ENCODE measurements at places on chromosomes 6 and 20.

DNA sequence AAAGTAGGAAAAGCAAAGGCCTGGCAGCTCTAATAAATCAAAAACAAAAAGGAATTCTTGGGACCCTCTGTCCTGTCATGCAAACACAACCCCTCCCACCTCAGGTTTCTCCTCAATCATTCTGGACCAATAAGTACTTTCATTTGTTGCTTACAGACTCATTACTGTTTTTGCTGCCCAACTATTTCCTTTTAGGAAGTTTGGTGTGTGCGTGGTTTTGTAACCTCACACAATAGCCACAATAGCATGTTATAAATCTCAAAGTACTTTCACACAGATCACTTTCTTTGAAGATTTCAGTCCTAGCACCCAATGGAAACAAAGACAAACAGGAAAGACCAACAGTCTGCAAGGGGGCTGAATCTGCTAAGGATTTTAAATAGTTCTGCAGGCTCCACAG, 4.5 kb downstream of the MRPL14 start:
- no peak for ATAC-seq

DNA sequence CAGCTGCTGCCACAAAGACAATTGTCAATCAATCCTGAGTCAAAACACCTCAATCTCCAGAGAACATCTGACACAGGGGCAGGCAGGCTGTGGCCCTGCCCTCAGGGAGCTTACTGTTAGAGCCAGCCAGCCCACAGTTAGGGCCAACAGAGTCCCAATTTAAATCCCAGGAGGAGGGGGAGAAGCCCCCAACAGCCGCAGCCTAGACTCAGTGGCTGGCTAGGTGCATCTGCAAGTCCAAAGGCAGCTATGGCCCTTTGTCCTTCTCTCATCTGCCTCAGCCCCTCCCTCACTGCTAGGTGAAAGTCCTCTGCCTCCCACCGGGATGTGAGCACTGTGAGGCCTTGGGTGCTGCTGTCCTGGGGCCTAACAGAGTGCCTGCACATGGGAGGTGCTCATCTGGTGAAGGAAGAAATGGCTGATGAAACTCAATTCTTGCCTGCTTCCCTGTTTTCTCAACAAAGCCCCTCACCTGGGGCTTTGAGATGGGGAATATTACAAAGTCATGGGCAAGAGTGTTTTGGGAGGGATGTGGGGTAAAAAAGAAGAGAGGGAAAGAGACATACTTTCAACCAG, 33.7 kb upstream of the VEGFA start:
- ATAC-seq: no peak

DNA sequence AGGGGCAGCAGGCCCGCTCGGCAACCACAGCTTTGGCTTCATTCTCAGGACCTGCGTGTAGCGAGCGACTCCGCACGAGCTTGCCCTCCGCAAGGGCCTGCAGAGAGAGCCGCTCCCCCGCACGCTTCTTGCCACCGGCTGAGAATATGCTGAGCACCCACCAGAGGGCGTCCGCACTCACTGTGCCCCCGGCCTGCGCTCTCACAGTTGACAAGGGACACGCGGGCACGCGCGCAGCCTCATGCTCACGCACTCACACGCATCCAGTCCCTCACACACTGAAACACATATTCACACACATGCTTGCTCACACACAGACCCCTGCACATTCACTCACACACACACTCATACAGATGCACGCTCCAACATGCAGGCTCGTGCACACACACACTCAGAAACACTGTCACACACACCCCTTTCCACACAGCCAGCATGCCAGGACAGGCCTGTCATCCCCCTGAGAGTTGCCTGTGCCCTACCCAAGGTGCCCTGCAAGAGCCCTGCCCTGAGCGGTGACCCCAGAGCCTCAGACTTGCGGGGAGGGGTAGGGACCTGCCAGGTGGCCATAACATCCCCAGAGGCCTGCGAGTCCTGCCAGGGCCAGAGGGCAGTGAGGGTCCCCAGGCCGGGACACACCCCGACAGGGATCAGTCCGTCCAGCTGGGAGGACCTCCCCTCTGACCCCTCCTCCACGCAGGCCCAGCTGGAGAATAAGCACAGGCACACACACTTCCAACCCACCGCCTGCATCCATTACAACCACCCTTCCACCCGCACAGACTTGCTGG, 174.1 kb downstream of the BMP7 start:
- peak; percentile 78 for ATAC-seq

- ATAC-seq: peak; percentile 94
These were observed 8.3 kb downstream of the CEP250 start for GRCh38 chr20:35463455-35464300.

DNA sequence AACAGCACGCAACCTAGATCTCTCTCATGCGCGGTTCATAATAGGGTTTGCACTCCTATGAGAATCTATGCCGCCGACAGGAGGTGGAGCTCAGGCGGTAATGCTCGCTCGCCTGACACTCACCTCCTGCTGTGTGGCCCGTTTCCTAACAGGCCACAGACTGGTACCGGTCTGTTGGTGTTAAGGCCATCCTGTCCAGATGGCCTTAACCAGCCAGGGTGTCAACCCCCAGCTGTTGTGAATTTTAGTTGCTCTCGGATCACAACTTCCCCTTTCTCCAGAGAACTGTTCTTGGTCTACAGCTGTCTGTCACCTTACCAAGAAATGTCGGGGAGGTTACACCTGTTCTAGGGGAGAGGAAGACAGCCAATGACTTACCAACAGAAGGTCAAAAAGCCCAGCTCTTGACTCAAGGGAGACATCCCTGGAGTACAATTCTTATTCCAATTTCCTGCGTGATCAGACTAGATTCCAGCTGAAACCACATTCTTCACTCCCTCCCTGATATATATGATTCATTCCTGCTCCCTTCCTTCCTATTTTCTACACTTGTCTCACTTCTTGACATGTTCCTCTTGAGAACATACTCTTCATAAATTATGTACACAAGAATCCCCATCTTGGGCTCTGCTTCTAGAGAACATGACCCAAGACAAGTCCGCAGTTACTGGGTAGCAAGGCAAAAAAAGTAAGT, 23.1 kb upstream of the DNAAF9 start:
- ATAC-seq: no peak

DNA sequence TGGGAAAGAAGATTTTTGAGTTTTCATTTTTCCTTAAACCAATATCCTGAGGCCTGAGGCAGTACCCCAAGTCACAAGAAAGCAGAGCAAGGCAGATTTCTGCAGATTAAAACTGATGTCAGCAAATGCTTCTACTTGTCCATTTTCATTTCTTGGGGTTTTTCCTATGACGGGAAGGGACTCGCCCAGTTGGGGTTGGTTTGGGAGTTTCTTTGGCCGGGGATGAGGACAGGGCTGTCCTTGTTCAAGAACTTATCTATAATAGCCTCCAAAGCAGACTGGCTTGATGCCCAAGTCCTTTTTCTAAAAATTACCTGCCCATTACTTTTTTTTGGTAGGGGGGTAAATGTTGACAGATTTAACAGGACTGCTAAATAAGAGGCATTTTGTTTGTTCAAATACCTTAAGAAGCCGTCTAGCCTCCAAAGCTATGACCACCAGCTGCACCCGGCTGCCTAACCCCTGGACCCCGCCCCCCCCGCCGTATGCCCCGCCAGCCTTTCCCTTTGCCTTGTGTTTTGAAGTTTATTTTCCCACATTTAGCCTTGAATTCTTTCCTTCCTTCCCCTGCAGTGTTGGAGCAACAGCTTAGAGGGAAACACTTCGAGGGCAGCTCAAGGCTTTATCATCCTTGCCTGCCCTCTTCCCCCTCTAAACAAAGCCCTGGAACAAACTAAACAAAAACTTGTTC, 2.5 kb downstream of the KCNK5 start:
- no peak for ATAC-seq

- peak; percentile 79 for ATAC-seq
These were observed 58.6 kb downstream of the SYNJ2 start for GRCh38 chr6:158040051-158040803.

DNA sequence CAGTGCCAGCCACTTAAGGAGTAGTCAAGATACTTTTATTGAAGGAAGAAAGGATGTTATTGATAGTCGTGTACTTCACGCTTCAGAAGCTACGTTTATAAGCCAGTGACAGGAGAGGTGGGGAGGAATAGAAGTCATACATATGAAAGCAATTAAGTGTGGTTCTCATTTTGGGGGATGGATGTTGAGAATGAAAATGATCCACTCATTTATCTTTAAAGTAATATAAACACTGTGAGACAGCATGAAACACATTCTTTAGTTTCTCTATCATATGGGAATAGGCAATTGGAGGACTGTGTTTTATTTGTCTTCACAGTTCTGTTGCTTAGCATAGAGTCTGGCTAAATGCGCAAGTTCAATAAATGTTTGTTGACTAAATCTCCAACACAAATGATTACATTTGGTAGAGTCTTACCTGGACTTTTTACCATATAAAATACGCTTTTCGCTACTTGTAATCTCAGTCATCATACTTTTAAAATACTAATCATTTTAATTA, 35.2 kb downstream of the AK9 start:
- no peak for ATAC-seq

GRCh38 chr20:11676630-11677287, 240.9 kb upstream of the BTBD3 start:
- ATAC-seq: peak; percentile 62

GRCh38 chr6:132961610-132962009, 147.2 kb downstream of the RPS12 start:
- ATAC-seq: no peak

DNA sequence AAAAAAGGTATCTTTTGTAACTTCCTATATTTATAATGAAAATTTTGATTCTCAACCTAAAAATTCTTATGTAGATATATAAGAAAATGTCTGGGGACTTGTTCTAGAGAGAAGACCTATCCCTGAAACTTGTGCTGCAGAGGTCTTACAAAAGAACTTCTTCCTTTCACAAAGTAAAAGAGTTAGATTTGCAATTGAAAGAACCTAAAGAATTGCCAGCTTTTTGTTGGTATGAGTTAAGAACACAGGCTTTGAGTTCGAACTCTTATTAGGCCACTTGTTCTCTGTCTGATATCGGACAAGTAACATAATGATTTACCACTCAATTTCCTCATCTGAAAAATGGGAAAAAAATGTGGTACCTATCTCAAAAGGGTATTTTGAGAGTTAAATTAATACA, 162.0 kb upstream of the LAMA2 start:
- no peak for ATAC-seq

DNA sequence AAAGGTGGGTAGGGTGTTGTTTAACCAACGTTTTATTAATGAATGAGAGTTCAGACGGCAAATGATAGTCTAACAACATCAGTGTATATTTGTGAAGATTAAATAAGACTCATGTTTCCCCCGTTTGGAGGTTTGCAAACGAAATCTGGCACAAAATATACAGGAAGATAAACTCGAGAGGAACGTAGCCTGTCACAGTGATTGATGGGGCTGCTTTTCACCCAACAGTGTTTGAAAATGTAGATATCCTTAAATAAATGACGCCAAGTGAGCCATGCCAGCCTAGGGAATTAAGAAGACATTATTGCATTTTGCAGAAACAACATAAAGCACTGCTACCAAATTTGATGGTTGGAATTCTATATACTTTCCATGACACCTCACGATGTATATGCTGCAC, 696.5 kb upstream of the FLRT3 start:
- no peak for ATAC-seq

DNA sequence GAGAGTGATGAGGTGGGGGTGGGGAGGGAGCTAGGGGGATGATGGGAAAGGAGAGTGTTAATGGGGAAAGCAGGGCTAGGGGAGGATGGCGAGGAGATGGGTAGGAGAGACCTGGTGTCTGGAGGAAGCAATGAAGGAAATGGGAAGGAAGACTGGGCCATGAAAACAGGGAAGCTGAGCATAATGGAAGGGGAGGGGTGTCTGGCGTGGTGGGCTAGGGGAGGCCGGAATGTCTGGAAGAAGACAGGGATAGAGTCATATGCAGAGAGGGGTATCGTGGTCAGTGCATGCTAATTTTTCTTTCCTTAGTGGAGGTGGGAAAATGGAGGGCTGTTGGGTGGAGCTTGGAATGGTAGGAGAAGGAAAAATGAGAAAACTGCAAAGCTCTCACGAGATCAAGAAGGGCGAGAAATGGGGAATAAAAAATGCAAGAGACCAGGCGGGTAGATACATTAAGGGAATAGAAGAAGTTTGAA, 423 bp downstream of the KLHDC3 start:
- ATAC-seq: peak; percentile 34

DNA sequence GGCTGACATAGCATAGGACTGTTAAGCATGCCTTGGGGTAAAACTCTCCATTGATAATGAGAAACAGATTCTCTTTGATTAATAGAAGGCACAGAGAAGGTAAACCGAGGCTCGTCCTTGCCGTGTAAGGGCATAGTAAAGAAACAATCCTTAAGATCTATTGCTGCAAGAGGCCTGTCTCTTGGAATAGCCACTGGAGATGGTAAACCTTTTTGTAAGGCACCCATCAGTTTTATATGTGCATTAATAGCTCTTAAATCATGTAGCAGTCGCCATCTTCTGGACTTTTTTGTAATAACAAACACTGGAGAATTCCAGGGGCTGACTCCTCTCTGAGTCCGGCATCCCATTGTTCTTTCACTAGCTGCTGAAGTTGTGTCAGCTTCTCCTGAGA, 8.4 kb upstream of the ABHD12 start:
- ATAC-seq: peak; percentile 100

DNA sequence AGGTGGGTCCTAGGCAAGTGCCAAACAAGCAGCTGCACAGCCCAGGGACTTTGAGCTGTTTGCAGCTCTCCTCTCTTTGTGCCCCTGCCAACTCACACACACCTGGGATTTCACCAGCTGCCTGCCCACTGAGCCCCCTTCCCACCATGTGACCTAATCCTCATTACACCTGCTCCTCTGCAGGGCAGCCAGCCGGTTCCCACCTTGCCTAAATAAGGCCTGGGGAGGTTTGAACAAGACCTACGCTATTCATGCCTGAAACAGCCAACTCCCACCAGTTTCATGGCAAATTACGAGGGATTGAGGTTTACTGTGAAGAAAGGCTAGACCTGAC, 92.6 kb upstream of the SOX4 start:
- ATAC-seq: no peak

- ATAC-seq: no peak
These were observed 109.9 kb downstream of the UTRN start for GRCh38 chr6:144395014-144395413.

DNA sequence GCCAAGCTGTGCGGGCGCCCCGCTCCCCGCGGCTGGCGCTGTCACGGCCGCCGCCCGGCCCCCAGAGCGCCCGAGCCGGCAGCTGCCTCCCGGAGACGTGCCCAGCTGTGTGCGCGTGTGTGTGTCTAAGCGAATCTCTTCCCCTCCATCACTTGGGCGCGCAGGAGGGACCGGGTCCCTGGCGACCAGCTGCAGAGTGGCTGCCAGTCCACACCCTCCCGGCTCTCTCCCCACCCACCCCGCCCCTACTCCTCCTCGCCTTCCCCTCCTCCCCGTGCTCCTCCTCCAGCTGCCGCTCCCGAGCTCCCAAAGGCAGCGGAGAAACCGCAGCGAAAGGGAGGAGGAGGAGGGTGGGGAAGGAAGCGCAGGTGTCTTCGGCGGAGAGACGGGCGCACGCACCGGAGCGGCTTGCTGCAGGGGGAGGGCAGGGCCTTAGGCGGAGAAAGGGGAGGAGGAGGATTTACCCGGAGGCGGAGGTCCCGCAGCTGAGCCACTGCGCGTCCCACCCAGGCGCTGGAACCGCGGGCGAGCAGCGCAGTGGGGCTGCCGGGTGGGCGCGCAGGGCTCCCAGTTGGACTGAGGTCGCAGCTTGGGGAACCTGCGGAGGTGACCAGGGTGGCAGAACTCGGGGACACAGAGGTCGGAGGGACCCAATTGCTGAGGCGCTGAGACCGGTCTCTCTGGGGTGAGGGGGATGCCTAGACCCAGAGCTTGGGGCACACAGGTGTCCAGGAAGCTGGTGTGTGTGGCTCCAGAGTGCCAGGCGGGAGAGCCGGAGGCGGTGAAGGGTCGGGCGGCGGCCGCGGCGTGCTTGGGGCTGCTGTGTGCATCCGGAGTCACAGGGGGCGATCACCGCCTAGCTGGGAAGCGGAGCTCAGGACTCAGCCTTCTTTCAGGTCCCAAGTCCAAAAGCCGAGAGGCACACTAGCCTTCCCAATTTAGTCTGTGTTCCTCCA, at the start of gene HS3ST5:
HS3ST5 (minus strand) TSS at position 198 of the 956 bp plus-strand sequence. CDS start 280,178 bp downstream, outside the sequence.
- peak; percentile 89 for ATAC-seq

All from SK-N-SH treated with all-trans-retinoic acid at 6 μM for 48 hours (cell line).